ENCODE measurements at places on chromosomes 12 and 14.

- DNase-seq = no peak
These were observed 200.3 kb upstream of the PLEKHG7 start for GRCh38 chr12:92502417-92503028.

DNA sequence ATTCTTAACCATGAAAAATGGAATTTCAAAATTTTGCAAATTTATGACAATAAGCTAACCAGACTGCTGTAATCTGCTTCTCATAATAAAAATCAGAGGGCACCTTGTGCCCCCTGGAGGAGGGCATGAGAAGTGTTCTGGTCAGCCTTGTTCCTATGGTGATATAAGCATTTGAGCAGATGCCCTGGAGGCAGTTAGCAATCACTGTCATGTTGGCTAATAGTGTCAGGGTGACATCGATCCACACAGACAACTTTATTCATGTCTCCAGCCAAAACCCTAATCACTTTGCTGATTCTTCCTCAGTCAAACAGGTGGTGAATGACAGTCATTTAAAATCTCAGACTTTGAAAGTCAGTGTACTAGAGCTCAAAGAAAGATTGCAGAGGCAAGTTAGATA is 943.0 kb downstream of the GALC start:
- DNase-seq = peak; percentile 45

GRCh38 chr12:100716945-100717732 is 77.4 kb upstream of the ANO4 start:
- DNase-seq = no peak

- DNase-seq = no peak
These were observed 30.7 kb upstream of the HDAC7 start for GRCh38 chr12:47850153-47851084.

GRCh38 chr12:50246873-50247612 is 36.3 kb downstream of the LIMA1 start:
- DNase-seq = no peak

GRCh38 chr14:77903221-77903620 is 103.3 kb downstream of the ADCK1 start:
- DNase-seq = no peak

GRCh38 chr12:106907411-106907810 is 48.3 kb upstream of the TMEM263 start:
- no peak for DNase-seq

GRCh38 chr14:104373855-104374717 is 205.5 kb upstream of the C14orf180 start:
- no peak for DNase-seq

DNA sequence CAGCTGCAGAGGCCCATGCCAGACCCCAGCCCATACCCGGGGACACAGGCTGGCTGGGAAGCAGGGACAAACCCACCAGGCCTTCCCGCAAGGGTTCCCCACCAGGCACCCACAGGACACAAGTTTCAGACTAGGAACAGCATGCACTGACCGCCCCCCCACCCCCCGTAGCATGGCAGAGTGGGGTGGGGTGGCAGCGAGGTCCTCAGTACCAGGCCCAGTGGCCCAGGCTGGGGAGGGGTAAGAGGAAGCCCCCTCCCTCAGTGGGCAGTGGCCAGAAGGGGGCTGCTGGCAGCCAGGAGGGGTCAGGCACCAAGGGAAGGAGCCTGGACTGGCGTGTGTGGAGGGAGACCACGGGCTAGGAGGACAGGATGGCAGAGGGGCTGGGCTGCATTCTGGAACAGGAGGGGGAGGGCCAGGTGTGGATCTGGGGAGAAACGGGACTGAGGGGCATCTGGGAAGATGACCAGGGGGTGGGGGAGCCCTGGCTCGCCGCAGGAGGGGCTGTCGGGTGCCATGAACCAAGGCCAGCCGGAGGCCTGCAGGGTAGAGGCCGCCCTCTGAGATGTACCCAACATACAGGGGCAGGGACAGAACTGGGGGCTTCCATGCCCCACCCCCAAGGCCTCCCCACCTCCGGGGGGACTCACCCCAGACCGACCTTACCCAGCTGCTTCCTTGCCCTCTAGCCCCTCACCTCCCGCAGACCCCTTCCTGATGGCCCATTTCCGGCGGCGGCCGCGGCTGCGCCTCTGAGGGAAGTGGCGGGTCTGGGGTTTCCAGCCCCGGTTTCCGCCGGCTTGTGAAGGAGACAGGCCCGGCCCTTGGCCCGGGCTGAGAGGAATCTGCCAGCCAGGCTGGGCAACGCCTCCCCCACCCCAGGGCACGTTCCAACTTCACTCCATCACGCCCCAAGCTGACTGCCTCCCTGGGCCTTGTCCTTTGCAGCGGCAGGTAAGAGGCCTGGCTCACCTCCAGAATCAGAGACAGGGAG is 5.6 kb upstream of the JAG2 start:
- no peak for DNase-seq

DNA sequence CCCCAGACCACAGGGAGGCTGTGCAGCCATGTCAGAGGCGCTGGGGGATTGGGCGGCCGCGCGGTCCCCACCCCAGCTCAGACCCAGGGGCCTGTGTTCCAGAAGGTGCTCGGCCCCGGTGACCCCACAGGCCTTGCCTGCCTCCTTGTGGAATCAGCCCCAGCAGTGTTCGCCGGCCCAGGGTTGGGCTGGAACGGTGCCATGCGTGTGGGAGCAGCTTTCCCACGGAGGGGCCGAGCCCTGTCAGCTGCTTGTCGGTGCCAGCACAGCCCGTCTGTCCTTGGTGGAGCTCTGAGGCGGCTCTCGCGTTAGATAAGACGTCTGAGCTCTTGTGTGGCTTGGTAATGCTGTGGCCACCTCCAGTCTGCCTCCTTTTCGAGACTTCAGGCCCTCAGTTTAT is 8.5 kb downstream of the ZFYVE21 start:
- DNase-seq = no peak

DNA sequence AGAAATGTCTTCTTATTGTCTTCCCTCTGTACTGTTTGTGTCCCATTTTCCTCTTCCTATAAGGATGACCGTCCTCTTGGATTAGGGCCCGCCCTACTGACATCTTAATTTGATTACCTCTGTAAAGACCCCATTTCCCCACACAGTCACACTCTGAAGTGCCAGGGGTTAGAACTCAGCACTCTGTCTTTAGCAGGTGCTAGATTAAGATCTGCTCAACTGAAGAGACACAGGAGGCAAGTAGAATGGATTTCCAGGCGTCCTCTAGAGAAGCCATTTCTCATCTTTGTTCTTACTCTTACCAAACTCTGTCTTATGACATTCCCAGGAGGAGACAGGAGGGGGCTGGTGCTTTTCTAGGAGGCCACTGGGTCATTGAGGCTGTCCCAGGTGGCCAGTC is 50.8 kb downstream of the VCPKMT start:
- DNase-seq = peak; percentile 88

DNA sequence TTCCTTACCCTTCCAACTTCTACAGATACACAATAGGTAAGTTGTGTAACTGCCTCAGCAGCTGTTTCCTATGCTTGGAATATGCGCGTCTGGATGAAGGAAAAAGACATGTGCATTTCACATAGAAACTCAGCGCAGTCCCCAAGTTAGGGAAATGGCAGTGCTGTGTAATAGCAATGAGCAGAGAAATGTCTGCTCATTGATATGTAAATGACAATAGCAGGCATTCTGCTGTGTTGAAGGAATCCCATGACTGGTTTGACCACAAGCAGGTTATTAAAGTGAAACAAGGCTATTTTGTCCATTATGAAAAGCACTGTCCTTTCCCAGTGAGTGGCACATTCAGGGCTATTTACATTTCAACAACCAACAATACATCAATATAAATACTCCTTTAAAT is 106.6 kb downstream of the BTG1 start:
- no peak for DNase-seq

DNA sequence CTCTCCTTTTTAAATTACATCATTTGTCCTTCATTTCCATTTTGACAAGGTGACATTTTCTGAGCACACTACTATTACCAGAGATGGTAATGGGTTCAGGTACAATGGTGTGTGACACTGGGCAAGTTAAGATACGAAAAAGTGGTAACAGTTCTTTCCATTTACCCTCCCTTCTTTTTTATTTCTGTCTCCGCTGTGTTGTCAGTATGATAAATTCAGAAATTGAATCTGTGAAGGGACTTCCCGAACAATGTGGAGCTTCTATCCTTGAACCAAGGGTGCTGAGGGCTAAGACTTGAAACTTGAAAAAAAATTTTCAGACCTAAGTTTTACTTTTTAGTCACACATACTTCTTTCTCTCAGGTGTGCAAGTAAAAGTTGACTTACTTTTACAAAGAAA is 103.7 kb downstream of the ERC1 start:
- DNase-seq = no peak

- DNase-seq = no peak
These were observed 13.4 kb downstream of the MARK3 start for GRCh38 chr14:103398427-103399195.

Data from SK-N-DZ (cell line).